Left ventricle myocardium inferior (tissue), 1 donor: ENCODE measurements at places on chromosomes 3 and 15. TPM values are rescaled to one million over a fixed set of nuclear protein-coding genes. Genes with fewer than 3 reads are reported as not detected.

The ZPLD1 gene
- not detected for total RNA-seq

The GPR87 gene
- not detected for total RNA-seq

The ADAMTSL3 gene
- total RNA-seq = 11.9 TPM

The ATP13A5 gene
- not detected for total RNA-seq

The MGLL gene
- 67.0 TPM for total RNA-seq

The BNC1 gene
- 0.11 TPM for total RNA-seq

The EOGT gene
- total RNA-seq = 28.2 TPM
